ENCODE measurements at places on chromosomes 7 and 10. TPM values are rescaled to one million over a fixed set of nuclear protein-coding genes. Genes with fewer than 3 reads are reported as not detected.

GRCh38 chr7:101691822-101692384, 62.8 kb upstream of the MYL10 start:
- DNase-seq, result no peak

DNA sequence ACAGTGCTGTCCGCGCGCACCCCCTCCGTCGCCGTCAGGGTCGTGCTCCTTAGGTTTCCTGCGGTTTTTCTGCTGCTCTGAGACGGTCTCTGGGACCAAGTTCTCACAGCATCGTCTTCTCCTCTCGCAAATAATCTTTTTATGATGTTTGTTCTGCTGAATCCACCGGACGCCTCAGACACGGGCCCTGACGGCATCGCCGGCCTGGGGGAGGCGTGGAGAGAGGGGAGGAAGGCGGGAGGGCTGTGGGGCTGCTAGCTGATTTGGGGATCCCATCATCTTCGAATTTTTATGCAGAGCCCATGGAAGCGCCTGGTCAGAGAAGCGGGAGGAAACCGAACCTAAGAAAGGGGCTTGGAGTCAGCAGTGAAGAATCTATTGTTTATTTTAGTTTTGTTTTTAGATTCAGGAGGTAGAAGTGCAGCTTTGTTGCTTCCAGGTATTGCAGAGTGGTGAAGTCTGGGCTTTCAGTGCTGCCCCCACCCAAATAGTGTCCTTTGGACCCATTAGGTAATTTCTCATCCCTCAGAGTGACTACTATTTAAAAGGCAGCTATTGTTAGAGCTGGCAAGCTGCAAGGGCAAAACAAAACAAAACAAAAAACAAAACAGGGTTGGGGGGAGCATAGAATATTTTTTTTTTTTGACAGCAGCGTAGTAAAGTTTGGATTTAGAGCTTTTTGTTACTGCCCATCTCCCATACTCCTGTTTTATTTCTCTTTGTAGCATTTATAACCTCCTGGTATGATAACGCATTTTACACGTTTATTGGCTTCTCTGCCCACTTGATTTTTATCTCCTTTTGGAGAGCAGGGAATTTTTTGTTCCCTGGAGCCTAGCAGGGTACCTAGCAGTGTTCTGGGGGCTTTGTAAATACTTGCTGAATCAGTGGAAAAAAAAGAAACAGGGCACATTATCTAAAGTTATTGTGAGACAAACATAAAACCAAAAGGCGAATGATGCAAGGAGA, 92.6 kb downstream of the SPAG6 start:
- peak; percentile 63 for DNase-seq

DNA sequence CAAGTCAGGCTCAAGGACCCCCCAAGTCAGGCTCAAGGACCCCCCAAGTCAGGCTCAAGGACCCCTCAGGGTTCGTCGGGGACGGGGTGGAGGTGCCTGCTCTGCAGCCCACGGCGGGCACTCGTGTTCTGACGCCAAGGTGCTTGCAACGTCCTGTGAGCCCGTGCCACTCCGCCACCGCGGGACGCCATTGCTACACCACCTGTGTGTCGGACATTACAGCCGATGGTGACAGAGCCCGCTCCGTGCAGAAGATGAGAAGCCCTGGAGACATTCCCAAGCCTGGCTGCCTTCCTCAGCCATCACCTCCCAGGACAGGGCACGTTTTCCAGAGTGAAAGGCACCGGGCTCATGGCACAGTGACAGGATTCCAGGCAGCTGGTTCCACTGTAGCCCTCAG, 97.7 kb upstream of the DNAAF5 start:
- no peak for DNase-seq

The ARID5B gene
- 60.6 TPM for total RNA-seq

GRCh38 chr7:19519443-19520021, 189.3 kb downstream of the POLR1F start:
- peak; percentile 37 for DNase-seq

- peak; percentile 57 for DNase-seq
Measured at GRCh38 chr10:17747883-17748550, 4.0 kb upstream of the TMEM236 start.

GRCh38 chr7:97982647-97983046, 7.3 kb downstream of the OCM2 start:
- DNase-seq, result no peak

DNA sequence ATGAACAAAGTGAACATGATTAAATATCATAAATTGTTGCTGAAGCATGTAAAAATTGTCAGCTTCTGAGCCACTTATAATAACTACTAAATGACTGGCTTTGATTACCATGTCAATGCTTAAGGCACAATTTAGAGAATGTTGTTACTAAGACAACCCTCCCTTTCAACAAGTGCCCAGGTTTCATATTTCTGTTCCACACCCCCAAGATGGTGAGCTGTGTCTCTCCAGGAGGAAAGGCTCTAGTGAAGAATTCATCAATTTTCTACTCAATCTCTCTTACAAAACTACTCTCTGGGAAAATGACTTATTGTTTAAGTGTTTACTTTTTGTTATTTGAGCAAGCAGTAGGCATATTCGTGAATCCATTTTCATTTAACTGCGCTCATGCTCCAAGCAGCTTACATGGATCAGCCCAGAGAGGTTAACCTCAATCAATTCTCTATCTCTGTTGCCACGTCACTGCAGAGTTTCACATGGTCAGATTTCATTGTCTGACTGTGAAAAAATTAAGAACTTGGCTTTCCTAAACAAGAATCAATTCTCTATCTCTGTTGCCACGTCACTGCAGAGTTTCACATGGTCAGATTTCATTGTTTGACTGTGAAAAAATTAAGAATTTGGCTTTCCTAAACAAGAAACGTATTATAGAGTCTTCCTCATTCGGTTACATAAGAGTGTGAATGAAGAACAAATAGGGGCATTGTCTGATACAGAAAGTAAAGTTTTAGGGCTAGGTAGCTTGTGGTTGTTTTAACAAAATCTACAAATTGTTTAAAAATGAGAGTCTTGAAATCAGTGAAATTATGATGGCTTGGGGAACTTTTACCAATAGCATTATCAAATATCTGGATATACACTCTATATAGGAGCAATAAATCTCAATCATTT, 49.7 kb downstream of the CCDC71L start:
- no peak for DNase-seq

GRCh38 chr10:91036807-91037411, 116.0 kb upstream of the ANKRD1 start:
- DNase-seq, result peak; percentile 6

GRCh38 chr7:108576116-108576515, 6.4 kb downstream of the DNAJB9 start:
- DNase-seq, result no peak

DNA sequence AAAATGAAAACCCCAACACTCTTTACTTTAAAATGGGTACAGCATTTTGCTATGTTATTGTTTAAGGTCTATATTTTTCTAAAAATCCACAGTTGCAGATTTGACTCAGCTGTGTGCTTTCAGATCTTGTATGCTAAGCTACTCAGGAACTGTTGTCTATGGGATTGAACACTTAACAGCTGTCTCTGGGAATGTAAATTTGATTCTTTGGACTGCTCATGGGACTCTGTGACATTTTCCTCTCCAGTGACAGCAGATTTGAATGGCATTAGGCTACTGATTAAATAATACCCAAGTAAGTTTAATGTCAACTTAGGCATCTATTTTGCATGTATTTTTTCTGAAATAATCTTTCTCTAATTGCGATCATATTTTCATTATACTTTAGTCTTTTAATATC, 1.7 kb upstream of the CD36 start:
- DNase-seq, result no peak

The IKZF5 gene
- 2.7 TPM for total RNA-seq

The SCIN gene
- 0.32 TPM for total RNA-seq

GRCh38 chr7:124033095-124033806, 384 bp upstream of the TMEM229A start:
- peak; percentile 3 for DNase-seq

GRCh38 chr7:105672801-105673200, 91.5 kb upstream of the EFCAB10 start:
- no peak for DNase-seq

GRCh38 chr10:114499630-114500190, 95.4 kb upstream of the AFAP1L2 start:
- no peak for DNase-seq

The TUBAL3 gene
- not detected for total RNA-seq

DNA sequence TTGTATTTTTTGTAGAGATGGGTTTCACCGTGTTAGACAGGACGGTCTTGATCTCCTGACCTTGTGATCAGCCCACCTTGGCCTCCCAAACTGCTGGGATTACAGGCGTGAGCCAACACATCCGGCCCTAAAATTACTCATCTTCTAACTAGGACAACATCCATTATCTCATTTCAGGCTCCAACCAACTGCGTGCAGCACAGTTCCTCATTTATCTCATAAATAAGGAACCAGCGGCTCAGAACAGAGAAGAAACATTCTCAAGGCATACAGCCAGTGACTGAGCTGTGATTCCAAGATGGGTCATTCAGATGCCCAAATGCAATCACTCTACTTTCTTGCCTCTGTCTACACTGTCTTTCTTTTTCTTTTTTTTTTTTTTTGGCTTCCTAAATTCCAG, 356.1 kb downstream of the ELMO1 start:
- DNase-seq, result no peak

- no peak for DNase-seq
Measured at GRCh38 chr7:113491305-113491704, 373.0 kb upstream of the SMIM30 start.

- DNase-seq, result no peak
Measured at GRCh38 chr10:116811691-116812090, 37.6 kb upstream of the ENO4 start.

The PDE6C gene
- total RNA-seq, result not detected

DNA sequence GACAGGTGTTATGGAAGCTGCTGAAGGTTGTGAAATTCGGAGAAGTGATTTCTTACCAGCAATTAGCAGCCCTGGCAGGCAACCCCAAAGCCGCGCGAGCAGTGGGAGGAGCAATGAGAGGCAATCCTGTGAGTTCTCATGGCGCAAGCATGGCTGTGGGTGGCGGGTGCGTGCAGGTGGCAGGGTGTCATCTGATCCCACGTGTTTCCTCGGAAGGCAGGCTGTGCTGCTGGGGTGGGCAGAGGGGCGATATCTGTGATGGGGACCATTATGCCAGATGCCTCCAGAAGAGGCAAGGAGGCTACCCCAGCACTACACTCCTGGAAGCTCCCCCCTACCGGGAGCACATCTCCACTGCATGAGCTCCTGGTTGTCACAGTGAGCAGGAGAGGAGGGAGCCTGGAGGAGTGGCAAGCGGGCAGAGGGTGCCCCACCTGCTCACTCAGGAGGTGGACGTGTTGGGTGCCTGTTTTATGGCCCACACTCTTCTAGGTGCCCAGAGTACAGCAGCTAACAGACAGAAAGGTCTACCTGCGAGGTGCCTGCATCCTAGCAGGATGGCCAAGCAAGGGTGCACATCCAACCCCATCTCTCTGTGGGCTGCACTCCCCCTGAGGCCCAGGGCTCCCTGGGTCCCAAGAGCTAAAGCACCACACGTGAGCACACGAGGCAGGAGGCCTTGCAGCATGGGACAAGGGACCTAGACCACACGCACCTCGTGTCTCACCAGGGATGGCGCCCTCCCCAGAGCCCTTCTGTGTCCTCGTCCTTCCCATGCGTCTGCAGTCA, 204.7 kb downstream of the EBF3 start:
- DNase-seq, result no peak

GRCh38 chr10:124035928-124036558, 57.4 kb downstream of the CHST15 start:
- DNase-seq, result no peak

- DNase-seq, result no peak
Measured at GRCh38 chr7:77819021-77819420, 20.4 kb downstream of the PHTF2 start.
